ENCODE measurements at places on chromosomes 6 and 20. TPM values are rescaled to one million over a fixed set of nuclear protein-coding genes. Genes with fewer than 3 reads are reported as not detected.

ACAT2 gene
- 65.8 TPM for total RNA-seq

AGER gene
- 45.4 TPM for total RNA-seq

GRCh38 chr20:24684421-24684871 is 215.0 kb downstream of the SYNDIG1 start:
- no peak for DNase-seq

MEP1A gene
- total RNA-seq: not detected

GRCh38 chr6:37538107-37538506 is 38.4 kb upstream of the CCDC167 start:
- no peak for DNase-seq

Measured in activated CD4-positive, alpha-beta T cell treated with anti-CD3 and anti-CD28 coated beads, Interleukin-2, amount 10 ng/mL, durations not matched to agents 7 days and 5 days (primary cell).